ENCODE measurements at places on chromosomes 5 and 9. TPM values are rescaled to one million over a fixed set of nuclear protein-coding genes. Genes with fewer than 3 reads are reported as not detected.
A peak's percentile ranks its signal among the peaks of the same experiment; 100 is the strongest.

DNA sequence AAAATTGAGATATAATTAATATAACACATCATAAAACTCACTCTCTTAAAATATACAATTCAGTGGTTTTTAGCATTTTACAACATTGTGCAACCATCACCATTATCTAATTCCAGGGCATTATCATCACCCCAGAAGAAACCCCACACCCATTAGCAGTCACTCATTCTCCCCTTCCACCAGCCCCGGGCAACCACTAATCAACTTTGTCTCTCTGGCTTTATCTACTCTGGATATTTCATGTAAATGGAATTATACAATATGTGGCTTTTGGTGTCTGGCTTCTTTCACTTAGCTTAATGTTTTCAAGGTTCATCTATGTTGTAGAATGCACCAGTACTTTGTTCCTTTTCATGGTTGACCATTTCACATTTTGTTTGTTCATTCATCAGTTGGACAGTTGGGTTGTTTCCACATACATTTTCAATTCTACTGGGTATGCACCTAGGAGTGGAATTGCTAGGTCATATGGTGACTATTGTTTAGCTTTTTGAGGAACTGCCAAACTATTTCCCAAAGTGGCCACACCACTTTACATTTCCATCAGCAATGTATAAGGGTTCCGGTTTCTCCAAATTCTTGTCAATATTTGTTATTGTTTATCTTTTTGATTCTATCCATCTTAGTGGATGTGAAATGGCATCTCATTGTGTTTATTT, 62.4 kb downstream of the MARCHF3 start:
- H3K27me3 ChIP-seq = no peaks in the 10 kb centered on the region
- DNase-seq = no peak
- peaks cover 16% of the 10 kb centered on the region for H3K4me1 ChIP-seq
- no peaks in the 10 kb centered on the region for H3K36me3 ChIP-seq
- H3K27ac ChIP-seq = no peak overlapping the region

KIAA1191 gene
- 55.5 TPM for total RNA-seq

GRCh38 chr9:38094165-38094564, 25.1 kb upstream of the SHB start:
- H3K27ac ChIP-seq = no peak overlapping the region
- H3K27me3 ChIP-seq = peaks cover 16% of the 10 kb centered on the region
- H3K4me3 ChIP-seq = no peak overlapping the region
- H3K4me1 ChIP-seq = no peaks in the 10 kb centered on the region
- DNase-seq = no peak

GDA gene
- total RNA-seq = not detected

- peak overlapping the region; percentile 73 for H3K4me3 ChIP-seq
- H3K4me1 ChIP-seq = peaks cover 72% of the 10 kb centered on the region
- H3K27me3 ChIP-seq = no peaks in the 10 kb centered on the region
- DNase-seq = peak; percentile 84
These were observed 63.9 kb downstream of the C9orf152 start for GRCh38 chr9:110143950-110144545.

GRCh38 chr5:84378961-84379360, 5.7 kb downstream of the EDIL3 start:
- no peak for DNase-seq
- H3K36me3 ChIP-seq = no peaks in the 10 kb centered on the region
- no peak overlapping the region for H3K27ac ChIP-seq

- peaks cover 7% of the 10 kb centered on the region for H3K36me3 ChIP-seq
- no peak overlapping the region for H3K27ac ChIP-seq
- H3K27me3 ChIP-seq = no peaks in the 10 kb centered on the region
- no peak overlapping the region for H3K4me3 ChIP-seq
- no peak for DNase-seq
These were observed 53.1 kb downstream of the NDUFS4 start for GRCh38 chr5:53613536-53613935.

PCDHGA3 gene
- total RNA-seq = 0.19 TPM

GRCh38 chr5:160537940-160538339, 116.3 kb downstream of the PTTG1 start:
- DNase-seq = no peak
- no peaks in the 10 kb centered on the region for H3K36me3 ChIP-seq
- no peak overlapping the region for H3K27ac ChIP-seq
- peaks cover 5% of the 10 kb centered on the region for H3K4me1 ChIP-seq
- H3K27me3 ChIP-seq = no peaks in the 10 kb centered on the region
- H3K4me3 ChIP-seq = no peak overlapping the region

HMMR gene
- total RNA-seq = 30.8 TPM

ZFP2 gene
- total RNA-seq = 0.33 TPM

GRCh38 chr9:84929068-84929467, 259.5 kb downstream of the NTRK2 start:
- no peaks in the 10 kb centered on the region for H3K4me1 ChIP-seq
- no peak for DNase-seq
- H3K36me3 ChIP-seq = no peaks in the 10 kb centered on the region
- H3K27me3 ChIP-seq = no peaks in the 10 kb centered on the region

- peaks cover 2% of the 10 kb centered on the region for H3K36me3 ChIP-seq
- H3K27me3 ChIP-seq = peaks cover 12% of the 10 kb centered on the region
- H3K4me1 ChIP-seq = peaks cover 35% of the 10 kb centered on the region
These were observed 211.2 kb downstream of the GADD45G start for GRCh38 chr9:89815903-89816573.

GRCh38 chr5:115414406-115415142, 118.1 kb upstream of the CCDC112 start:
- peak; percentile 41 for DNase-seq
- H3K4me1 ChIP-seq = peaks cover 2% of the 10 kb centered on the region
- no peaks in the 10 kb centered on the region for H3K27me3 ChIP-seq
- peak overlapping the region; percentile 16 for H3K27ac ChIP-seq

DNA sequence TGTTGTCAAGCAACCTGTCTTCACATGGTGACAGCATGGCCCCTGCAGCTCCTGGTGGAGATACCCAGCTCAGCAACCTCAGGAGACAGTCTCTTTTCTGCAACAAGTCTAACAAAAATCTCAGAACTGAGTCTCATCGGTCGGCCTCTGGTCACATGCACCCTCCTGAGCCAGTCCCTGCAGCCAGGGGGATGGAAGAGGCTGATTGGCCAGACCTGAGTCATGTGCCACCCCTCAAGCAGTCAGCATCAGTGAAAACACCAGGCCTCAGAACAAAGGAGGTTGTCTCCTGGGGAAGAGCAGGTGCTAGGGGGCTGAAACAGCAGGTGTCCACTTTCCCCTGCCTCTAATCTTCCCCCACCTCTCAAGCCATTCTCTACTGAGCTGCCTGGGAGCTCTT, 54.4 kb downstream of the SMIM23 start:
- no peak overlapping the region for H3K4me3 ChIP-seq
- H3K36me3 ChIP-seq = no peaks in the 10 kb centered on the region
- H3K27me3 ChIP-seq = no peaks in the 10 kb centered on the region
- H3K4me1 ChIP-seq = peaks cover 3% of the 10 kb centered on the region
- no peak for DNase-seq
- H3K27ac ChIP-seq = no peak overlapping the region

DNA sequence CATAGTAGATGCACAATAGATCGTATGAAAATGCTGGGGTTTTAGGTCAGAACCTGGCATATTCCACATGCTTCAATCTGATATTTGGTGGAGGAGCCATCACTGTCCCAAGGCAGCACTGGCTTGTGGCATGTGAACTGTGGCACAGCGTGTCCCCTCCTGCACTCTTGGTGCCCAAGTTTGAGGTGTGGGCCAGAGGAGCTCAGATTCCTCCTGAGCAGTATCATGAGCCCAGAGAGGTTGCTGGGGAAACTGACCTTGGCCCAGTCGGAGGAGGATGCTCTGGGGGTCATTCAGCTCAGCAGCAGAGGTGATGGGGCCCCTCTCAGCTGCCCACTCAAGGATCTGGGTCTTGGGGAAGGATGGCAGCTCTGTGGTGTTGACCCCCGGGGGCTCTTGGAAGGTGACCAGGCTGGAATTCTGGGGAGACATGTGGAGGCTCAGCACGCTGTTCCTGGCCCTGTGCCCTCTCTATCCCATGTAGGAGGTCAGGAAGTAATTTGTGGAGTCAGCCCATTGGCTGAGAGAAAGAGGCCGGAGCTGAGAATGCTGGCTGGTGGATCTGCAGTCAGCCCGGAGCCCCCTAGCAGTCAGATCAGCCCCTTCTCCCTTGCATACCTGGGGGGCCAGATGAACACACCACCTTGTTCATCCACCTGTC, 23.7 kb downstream of the FPGS start:
- DNase-seq = no peak
- no peak overlapping the region for H3K27ac ChIP-seq
- H3K27me3 ChIP-seq = no peaks in the 10 kb centered on the region
- no peaks in the 10 kb centered on the region for H3K4me1 ChIP-seq

GRCh38 chr9:35313460-35313859, 151.7 kb downstream of the UNC13B start:
- H3K27ac ChIP-seq = no peak overlapping the region
- no peaks in the 10 kb centered on the region for H3K36me3 ChIP-seq
- H3K27me3 ChIP-seq = no peaks in the 10 kb centered on the region
- no peak overlapping the region for H3K4me3 ChIP-seq

GRCh38 chr5:50855001-50855400, 188.6 kb downstream of the PARP8 start:
- H3K4me3 ChIP-seq = no peak overlapping the region
- no peak for DNase-seq
- peaks cover 8% of the 10 kb centered on the region for H3K4me1 ChIP-seq
- no peaks in the 10 kb centered on the region for H3K36me3 ChIP-seq

DNA sequence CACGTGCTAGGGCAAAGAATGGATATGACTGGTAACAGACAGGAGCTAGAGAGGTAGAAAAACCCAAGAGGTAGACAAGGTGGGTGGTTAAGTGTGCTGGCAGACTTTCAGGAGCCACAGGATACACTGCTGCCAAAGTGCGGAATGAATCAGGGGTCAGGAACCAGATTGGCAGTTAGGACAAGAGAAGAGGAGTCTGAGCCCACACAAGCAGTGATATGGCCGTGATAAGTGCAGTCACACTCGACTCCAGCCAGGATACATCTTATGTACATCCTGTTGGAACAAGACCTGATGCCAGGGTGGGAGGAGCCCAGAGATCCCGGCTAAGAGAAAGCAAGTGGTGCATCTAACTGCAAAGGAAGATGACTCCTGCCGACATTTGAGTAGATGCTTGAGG, 10.0 kb downstream of the SLIT3 start:
- no peaks in the 10 kb centered on the region for H3K36me3 ChIP-seq
- no peak overlapping the region for H3K4me3 ChIP-seq
- H3K27ac ChIP-seq = no peak overlapping the region
- DNase-seq = no peak
- H3K4me1 ChIP-seq = no peaks in the 10 kb centered on the region

ADAM19 gene
- total RNA-seq = 232 TPM

TMEM174 gene
- not detected for total RNA-seq

GRCh38 chr5:113172231-113172826, 195.7 kb downstream of the DCP2 start:
- H3K27me3 ChIP-seq = peaks cover 33% of the 10 kb centered on the region
- DNase-seq = no peak

DNA sequence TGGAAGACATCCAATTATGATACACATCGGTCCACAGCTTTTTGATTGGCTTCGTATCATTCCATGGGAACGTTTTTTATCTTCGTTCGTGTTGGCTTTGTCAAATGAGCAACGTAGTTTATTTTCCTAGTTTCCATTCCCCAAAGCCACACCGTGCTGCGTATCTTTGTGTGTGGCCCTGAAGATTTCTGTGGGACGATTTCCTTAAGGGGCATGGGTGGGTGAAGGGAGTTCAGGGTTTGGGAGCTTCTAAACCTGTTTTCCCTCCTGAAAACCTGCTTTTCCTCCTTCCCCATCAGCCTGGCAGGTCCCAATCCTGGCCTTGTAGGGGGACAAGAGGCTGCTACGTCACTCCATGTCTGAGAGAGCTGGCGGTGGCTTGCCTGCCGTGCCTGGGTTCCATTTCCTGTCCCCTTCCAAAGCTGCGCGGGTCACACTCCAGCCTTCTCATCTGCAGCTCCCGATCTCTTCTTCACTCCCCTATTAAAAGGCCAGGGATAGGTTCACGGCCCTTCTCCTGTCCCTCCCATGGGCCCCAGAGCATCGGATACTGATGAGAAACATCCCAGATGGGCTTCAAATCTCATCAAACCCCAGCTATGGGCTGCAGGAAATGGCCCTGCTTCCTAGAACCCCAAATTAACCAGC, 23.5 kb upstream of the ASS1 start:
- no peak overlapping the region for H3K27ac ChIP-seq
- H3K27me3 ChIP-seq = peaks cover 3% of the 10 kb centered on the region
- no peak overlapping the region for H3K4me3 ChIP-seq
- no peaks in the 10 kb centered on the region for H3K36me3 ChIP-seq
- DNase-seq = no peak

DNA sequence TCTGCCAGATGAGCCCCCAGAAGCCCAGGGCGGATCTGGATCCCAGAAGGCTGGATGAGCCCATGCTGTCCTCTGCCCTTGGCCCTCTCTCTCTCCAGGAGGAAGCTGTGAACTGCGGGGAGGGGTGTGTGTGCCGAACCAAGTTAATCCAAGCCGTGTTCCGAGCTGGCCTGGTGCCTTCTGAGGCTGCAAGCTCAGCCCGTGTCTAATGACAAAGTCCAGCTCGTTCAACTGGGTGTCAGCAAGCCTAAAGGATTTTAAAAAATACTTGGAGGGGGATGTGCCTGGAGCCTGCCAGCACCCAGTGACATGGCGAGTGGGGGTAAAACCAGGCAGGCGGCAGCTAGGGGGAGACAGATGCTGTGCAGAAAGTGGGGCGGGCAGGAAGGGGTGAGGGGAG, 8.0 kb downstream of the STC2 start:
- H3K27me3 ChIP-seq = no peaks in the 10 kb centered on the region
- peaks cover 86% of the 10 kb centered on the region for H3K36me3 ChIP-seq

- peak overlapping the region; percentile 93 for H3K27ac ChIP-seq
- H3K27me3 ChIP-seq = no peaks in the 10 kb centered on the region
- DNase-seq = peak; percentile 96
- H3K4me3 ChIP-seq = peak overlapping the region; percentile 83
- no peaks in the 10 kb centered on the region for H3K36me3 ChIP-seq
- peaks cover 39% of the 10 kb centered on the region for H3K4me1 ChIP-seq
These were observed 160.3 kb downstream of the C9orf50 start for GRCh38 chr9:129460323-129461261.
